ENCODE measurements at places on chromosomes 16 and 17.

GRCh38 chr16:74608381-74608780 is 1.5 kb upstream of the GLG1 start:
- no peak for DNase-seq

DNA sequence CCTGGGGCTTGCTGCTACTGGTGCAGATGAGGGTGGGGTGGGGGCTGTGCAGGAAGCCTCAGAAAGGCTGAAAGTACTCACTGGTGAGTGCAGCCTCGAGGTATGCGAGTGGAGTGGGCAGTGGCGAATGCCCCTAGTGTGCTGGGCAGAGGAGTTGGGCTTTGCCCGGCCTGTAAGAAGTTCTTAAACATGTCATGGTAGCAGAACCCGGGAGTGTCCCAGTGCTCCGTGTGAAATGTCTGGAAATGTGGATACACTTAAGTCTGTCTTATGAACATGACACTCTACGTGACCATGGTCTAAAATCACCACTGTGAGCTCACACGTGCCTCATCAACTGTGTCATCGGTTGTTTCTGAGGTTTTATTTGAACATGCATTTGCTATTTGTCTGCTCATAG is 1.7 kb downstream of the SMTNL2 start:
- no peak for DNase-seq

DNA sequence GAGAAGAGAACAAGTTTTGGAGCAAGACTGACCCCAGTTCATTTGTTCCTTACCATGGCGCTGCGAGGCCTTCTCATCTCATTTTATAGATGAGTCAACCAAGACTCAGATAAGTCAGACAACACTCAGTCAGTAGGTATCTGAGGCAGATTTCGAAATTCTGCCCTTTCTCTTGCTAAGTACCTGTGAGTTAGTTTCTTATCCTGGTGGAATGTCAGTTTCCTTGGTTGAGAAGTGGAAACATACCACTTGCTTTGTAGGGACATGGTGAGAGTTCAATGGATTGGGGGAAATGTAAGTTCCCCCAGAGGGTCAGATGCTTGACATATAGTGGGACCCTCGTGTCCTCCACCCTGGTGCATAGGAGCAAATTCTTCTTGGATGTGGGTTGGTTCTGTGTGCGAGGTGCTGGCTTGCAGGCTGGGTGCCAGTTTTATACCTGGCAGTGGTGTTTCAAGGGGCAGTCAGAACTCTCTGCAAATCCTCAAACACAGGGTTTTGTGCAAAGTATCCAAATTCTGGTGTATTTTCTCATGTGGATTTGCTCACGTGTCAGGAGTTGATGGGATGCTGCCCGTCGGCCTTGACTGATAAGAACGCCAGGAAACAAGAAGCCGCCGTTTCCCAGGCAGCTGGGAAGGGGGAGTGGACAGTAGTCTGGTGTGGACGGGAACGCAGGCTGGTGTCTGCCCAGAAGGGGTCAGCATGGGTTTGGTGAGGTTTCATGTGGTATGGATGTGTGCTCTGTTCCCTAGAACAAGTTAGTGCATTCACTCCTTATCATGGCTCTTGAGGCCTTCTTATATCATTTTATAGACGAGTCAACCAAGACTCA is 61.1 kb upstream of the CIBAR2 start:
- peak; percentile 93 for DNase-seq

GRCh38 chr17:50105811-50106210 is 10.7 kb downstream of the PDK2 start:
- DNase-seq = no peak

DNA sequence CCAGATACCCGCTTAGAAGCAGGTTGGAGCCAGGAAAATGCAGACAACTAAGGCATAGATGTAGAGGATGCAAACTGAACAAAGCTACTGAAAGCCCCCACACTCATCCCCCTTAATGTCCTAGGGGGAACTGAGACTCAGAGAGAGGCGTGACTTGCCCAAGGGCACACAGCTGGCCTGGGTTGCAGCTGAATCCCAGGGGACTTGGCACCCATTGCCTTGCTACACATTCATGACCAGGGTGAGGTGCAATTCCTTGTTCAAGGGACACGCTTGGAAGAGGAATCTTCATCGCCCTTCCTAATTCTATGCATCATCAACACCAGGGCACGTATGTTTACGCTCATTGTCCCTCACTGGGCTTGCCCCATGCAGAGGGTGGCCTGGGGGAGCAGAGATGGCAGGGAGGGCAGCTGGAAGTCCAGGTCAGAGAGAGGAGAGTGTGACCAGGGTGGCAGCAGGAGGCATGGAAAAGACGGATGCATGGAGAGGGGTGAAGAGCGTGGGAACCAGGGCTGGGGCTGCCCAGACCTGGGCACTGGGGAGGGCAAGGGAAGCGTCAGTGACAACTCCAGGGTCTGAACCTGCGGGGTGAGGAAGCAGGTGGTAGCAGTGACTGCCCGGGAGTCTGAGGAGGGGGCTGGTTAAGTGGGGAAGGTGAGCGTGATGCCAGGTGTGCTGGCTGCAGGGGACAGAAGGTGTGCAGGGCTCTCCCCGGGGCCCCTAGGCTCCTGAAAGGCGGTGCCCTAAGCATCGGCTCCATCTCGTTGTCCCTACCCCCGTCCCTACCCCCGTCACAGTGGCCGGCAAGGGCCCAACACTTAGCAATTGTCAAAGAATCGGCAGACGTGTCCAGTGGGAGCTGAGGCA is 267.1 kb upstream of the TNRC6C start:
- DNase-seq = no peak

- DNase-seq = no peak
Observed at GRCh38 chr16:23827057-23827456, 8.7 kb upstream of the PRKCB start.

GRCh38 chr16:8962393-8963009 is 1.2 kb downstream of the USP7 start:
- DNase-seq = no peak

DNA sequence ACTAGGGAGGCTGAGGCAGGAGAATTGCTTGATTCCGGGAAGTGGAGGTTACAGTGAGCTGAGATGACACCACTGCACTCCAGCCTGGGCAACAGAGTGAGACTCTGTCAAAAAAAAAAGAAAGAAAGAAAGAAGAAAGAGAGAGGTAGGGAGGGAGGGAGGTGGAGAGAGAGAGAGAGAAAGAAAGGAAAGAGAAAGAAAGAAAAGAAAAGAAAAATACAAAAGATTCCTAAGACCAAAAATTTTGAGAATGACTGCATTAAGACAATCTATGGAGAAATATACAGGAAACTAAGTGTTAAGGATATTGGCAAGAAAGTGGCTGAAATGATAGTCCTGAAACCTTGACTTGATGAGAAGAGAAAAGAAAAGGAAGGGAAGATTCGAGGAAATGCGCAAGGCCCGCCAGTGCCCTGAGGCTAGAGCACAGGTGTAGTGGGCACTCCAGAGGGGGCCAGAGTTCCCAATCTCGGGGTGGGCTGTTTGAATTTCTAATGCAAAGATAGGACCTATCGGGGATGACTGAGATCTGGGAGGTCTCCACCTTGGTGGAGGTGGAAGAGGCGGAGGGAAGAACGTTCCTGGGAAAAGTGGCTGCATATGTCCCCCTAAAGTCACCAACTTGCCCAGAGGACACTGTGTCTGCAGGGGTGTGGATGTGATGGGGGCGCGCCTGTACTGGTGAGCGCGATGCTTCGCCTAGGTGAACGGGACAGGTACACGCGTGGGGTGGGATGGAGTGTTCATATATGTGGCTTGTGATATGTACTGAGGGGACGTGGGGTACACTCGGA is 654 bp upstream of the SCNN1B start:
- no peak for DNase-seq

- no peak for DNase-seq
Observed at GRCh38 chr17:74252211-74252610, 21.8 kb upstream of the DNAI2 start.

DNA sequence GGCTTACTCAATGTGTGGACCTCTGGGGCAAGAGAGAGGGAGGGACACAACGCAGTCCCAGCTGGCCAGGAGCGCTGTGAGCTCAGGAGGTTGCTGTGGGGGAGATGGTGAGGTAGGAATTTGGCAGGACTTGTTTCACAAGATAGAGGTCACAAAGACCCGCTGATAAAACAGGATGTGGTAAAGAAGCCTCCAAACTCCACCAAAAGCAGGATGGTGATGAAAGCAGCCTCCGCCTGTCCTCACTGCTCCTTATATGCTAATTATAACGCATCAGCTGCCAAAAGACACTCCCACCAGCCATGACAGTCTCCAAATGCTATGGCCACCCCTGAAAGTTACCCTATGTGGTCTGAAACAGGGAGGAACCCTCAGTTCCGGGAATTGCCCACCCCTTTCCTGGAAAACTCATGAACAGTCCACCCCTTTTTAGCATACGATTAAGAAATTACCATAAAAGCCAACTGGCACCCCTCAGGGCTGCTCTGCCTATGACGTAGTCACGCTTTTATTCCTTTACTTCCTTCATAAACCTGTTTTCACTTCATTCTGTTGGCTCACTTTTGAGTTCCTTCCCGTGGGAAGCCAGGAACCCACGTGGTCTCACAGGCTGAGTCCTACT is 5.3 kb upstream of the EIF4A3 start:
- peak; percentile 85 for DNase-seq

DNA sequence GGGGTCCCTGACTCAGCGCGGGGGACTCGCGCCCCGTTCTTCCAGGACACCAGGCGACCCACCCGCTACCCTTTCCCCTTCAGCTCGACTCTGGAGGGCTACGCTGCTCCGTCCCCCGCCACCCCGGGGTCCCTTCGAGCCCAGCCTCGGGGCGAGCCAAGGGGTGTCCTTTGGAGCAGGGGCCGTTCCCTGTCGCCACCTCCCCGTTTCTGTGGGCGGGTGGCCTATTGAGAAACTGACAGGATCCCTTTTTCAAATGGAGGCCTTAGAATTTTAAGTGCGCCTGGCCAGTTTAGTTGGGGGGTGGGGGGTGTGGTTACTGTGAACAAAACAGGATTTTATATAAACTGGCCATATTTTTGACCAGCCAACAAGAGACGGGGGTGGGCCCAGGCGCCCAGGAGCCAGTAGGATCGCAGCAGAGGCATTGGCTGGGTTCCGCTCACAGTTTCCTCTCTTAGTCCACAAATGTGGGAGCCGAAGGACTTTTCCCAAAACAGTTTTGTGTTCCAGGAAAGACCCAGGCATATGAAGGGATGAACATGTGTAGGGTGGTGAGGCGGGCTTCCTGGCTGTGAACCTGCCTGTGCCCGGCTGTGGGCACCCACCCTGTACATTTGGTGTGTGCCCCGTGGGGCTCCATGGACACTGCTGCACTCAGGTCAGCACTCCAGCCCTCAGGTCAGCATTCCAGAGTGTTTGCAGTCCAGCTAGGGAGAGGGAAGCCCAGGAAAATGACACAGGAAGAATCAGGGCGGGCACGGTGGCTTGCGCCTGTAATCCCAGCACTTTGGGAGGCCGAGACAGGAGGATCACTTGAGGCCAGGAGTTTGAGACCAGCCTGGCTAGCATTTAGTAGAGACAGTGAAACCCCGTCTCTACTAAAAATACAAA is 722 bp upstream of the TIMP2 start:
- peak; percentile 83 for DNase-seq

DNA sequence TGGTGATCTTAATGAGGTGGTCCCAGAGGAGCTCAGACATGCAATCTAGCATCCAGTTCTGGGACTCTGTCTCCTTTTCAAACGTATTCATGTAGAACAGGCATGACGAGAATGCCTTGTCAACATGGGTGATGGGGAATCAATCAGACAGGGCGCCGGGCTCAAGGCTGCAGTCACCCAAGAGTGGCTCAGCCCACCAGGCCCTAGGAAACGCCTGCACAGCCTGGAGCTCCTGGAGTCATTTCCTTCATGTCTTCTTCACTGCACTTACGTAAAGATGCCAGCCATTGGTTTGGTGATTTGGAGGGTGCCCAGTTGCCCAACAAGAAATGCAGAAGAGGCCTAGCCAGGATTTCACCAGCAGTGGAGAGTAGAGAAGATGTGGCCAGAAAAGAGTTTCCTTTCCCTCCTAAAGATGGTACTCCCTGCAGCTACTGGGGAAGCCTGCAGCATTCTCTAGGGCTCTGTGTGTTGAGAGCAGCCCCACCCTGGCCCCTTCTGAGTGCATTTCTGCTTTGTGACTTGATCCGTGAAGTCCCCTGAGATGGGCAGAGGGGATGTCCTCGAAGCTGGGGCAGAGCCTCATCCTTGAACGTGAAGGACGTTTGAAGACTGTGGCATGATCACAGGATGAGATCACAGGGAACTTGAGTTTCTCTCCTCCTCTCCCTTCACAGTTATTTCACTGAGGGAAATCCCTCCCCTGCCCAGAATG is 24.0 kb upstream of the STH start:
- DNase-seq = no peak

Data from cardiac fibroblast (primary cell).